ENCODE measurements at places on chromosomes 1 and 21. TPM values are rescaled to one million over a fixed set of nuclear protein-coding genes. Genes with fewer than 3 reads are reported as not detected.

DNA sequence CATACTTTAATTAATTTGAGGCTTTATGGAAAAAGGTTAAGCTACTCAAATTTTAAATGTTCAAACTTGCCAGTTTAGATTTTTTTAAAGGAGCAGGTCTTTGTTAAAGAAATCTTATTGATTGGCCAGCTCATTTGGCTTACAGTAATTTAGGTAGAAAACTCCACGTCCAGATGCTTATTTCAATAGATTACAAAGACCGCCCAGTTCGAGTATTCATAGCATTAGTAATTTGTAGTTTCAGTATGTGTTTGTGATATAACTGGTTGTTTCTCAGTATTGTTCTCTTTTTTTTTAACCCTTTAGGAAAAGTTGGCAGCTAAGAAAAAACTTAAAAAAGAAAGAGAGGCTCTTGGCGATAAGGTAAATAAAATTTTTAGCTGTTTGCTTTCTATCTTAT is 1.6 kb downstream of the RPF1 start:
- no peak for DNase-seq

DNA sequence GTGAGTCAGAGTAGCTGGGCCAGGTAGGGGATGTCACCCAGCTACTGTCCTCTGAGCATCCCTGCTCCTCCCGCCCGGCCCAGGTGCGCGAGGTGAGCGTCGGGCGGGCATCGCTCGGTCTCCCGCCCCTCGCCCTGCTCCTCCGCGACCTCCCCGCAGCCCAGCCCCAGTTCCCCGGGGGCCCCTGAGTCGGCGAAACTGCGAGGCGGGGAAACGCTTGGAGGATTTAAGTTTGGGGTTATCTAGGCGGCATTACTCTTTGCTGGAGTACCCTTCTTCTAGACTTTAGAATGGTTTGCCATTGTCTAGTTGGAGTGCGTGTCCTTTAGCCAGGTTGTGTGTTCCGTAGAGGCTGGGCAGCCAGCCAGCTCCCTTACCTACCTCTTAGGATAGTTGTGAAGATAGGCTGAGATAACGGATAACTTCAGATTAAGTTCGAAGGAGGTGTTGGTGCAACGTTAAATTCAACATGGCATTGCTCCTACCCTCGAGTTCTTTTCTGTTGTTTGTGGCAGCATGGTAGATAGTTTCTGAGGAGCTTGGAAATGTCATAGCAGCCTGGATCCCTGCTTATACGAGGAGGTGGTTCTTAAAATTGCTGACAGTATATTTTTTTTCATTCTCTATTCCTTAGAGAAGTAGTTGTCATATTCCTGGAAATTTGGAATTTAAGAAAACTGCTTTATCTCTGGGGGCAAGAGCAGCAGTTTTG is 697 bp downstream of the AGO3 start:
- peak; percentile 31 for DNase-seq

DNA sequence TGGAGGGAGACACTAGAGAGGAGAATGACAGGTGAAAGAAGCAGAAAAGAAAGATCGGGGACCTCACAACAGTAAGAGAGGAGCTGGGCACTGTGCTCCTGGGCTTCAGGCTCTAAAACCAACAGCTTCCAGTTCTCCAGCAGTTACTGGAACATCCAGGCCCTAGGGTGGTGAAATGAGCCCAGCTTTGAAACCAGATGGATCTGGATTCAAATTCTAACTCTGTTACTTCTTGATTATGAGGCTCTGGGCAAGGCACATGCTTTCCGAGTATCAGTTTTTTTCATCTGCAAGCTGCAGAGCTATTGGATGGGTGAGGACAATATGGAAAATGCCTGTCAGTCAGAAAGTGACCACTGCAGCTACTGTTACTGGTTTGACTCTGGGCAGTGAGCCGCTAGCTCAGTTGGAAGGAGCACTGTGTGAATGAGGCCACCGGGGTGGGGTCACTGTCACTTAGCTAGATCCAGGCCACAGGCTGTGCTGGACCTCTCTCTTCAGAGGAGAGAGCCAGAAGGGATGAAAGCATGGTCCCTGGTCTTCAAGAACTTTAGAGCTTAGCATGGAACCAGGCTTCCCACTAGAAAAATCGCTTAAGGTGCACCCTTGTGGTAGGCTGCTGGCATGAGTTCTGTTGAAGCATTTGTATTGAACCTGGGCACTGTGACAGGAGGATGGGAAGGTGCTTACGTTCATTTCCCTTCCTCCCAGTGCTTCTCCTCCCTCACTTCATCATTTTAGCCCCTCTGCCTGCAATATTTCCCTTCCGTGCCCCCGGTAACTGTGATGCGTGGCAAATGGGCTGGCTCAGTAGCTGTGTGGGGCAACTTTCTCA is 12.2 kb downstream of the PLEKHO1 start:
- peak; percentile 79 for DNase-seq

- no peak for DNase-seq
These were observed at the start of gene SPATA46 for GRCh38 chr1:162376691-162377090. Gene SPATA46, minus strand, starts transcription at chr1:162376854. Its CDS starts 64 bp downstream, at chr1:162376790.

DNA sequence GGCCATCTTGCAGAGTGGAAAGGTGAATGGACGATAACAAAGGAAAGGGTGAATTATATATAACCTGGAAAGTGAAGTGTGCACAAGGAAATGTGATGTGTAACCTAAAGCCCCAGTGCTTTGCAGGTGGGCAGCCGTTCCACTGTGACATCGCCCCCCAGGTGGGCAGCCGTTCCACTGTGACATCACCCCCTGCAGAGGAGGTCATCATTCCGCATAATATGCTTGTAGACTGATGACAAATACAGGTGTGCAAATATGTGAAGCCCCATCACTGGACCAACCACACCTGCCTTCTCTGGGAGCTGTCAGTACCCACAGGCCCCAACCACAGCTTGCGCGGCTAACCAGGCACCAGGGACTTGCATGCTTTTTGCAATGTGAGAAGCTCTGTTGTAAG is 4.7 kb upstream of the ZNF496 start:
- DNase-seq, result no peak

GRCh38 chr1:42177541-42177981 is 13.0 kb upstream of the GUCA2A start:
- DNase-seq, result peak; percentile 86

- no peak for DNase-seq
These were observed 22.7 kb downstream of the AHCYL1 start for GRCh38 chr1:110007046-110007830.

- DNase-seq, result no peak
These were observed 173.4 kb downstream of the S1PR1 start for GRCh38 chr1:101410048-101410878.

- DNase-seq, result no peak
These were observed 147.3 kb downstream of the KAZN start for GRCh38 chr1:14745789-14746188.

The RNF207 gene
- total RNA-seq, result 3.9 TPM
